NT2/D1 (cell line): ENCODE measurements at places on chromosomes 3 and 15.

DNA sequence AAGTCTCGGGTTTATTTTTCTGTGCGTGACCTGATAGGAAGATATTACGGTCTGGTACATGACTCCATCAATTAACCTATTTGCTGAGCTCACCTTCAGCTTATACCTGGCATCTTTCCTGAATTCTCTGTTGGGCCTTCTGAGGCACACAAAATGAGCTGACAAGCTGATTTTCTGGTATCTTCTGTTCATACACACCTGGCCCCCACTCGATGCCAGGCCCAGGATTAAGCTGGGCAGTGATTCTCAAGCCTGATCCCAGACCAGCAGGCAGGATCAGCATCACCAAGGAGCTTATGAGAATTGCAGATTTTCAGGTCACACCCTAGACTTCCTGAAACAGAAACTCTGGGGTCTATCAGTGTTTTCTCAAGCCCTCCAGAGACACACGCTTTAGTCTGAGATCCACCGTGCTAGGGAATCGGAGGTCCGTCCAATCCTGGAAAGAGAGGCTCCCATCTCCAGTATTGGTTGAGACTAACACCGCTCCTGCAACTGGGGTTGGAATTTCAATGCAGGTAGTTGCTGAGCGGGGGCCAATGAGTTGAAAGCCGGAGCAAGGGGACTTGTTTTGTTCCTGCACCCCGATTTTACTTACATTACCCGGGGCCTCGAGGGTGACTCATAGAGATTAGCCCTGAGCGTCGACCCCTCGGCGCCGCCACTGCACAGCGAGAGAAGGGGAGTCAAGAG lies 636 bp upstream of the EIF1B start:
- no peak for DNase-seq

GRCh38 chr15:99711625-99712024 lies 21.6 kb downstream of the LYSMD4 start:
- DNase-seq, result no peak

DNA sequence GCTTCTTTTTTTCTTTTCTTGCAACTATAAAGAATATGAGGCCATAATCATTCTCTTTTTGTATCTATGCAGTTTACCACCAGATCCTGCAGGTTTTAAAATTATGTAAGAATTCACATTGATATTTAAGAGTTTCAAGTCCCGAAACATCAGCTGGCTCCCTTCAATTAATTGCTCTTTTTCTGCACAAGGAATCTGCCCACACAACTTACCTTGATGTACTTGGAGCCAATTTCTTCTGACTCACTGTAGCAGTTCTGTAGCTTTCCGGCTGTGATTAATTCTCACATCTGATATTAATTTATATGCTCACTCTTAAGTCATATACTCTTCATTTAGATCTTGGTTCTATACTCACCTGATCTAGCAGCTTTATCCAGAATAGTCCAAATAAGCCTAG lies 781.8 kb downstream of the CADM2 start:
- no peak for DNase-seq

DNA sequence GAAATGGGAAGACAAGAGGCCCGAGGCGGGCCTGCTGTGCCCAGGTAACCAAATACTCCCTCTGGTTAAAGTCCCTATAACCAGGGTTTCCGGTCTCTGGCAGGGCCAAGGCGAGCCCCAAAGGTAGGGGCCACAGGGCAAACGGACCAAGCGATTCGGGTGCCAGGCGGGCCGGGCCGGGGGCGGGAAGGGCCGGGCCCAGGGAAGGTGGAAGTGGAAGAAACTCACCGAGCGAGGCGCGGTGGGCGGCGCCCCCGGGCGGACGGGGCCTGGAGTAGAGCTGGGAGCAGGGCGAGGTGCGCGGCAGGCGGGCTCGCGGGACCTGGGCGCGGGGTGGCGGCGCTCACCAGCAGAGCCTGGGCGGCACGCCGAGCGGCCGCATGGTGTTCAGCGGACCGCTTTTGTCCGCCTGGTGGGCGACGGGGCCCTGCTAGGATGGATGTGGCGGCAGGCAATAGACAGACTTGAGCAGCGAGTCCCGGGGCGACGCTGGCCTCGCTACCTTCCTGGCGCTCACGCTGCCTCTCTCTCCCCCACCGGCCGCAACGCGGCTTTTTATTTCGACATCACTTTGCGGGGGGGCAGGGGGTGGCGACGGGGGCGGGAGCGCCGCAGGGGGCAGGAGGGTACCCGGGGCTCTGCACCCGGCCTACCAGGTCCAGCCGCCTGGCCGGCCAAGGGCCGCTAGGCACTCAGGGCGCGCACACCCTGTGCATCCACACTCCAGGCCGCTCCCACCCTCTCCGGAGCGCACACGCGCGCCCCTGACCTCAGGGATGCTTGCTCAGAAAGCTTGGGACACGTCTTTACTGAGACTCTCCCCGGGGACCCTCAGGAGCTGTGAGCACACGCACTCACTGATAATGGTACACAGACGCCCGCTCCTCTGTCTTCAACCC lies at the start of gene GATA2:
Gene GATA2, minus strand, starts transcription at position 531 of the 899 bp plus-strand sequence. CDS start 6,170 bp downstream, outside the sequence.
- no peak for DNase-seq
